ENCODE measurements at places on chromosomes 3 and 15.

- no peak for DNase-seq
Observed at GRCh38 chr3:172153335-172153861, 114.0 kb downstream of the FNDC3B start.

DNA sequence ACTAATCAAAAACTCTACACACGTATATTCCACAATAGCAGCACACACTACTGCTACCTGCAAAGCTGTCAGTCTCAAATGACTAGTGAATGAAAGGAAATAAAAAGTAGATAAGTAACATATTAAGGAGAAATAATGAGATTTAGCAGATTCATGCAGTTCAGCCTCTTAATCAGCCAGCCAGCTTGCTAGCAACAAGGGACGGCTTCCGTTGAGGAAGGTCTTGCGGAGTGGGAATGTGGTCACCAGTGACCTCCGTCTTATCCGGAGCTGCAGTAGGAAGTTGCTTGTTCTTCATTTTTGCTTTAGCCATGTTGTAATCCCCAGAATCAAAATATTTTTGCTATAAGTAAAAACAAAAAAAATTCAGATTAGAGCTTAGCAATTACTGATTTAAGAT lies 17.1 kb downstream of the ARPP19 start:
- DNase-seq, result no peak

- no peak for DNase-seq
Observed at GRCh38 chr15:78402061-78402610, 35.9 kb upstream of the IREB2 start.

DNA sequence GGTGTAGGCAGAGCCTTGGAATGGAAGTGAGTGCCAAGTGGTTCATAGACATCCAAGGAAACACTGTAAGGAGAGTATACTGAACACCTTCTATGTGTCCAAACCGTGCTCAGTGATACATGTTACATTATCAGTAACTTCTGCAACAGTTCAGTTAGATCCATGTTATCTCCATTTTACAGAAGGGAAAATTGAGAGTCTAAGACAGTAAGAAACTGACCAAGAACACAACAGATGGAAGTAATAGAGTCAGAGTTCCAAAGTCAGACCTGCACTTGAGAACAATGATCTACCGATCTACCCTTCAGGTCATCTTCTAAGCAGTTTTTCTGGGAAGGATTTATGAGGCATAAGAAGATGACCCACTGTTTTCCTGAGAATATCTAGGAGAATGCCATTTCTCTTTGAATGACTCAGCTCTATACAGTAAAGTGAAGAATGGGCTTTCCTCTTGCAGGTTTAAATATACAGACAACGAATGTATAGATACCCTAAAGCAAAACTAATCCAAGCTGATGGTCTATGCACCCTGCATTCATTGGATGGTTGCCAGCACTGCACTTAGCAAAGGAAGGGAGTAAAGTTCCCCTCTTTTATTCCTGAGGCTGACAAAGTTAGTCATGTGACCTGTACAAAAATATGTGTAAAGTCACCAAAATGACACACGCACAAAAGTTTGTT lies 604.1 kb upstream of the MDFIC2 start:
- no peak for DNase-seq

GRCh38 chr3:141059816-141060215 lies 8.7 kb downstream of the SPSB4 start:
- no peak for DNase-seq

GRCh38 chr3:152272771-152273242 lies 4.1 kb downstream of the MBNL1 start:
- DNase-seq, result no peak

DNA sequence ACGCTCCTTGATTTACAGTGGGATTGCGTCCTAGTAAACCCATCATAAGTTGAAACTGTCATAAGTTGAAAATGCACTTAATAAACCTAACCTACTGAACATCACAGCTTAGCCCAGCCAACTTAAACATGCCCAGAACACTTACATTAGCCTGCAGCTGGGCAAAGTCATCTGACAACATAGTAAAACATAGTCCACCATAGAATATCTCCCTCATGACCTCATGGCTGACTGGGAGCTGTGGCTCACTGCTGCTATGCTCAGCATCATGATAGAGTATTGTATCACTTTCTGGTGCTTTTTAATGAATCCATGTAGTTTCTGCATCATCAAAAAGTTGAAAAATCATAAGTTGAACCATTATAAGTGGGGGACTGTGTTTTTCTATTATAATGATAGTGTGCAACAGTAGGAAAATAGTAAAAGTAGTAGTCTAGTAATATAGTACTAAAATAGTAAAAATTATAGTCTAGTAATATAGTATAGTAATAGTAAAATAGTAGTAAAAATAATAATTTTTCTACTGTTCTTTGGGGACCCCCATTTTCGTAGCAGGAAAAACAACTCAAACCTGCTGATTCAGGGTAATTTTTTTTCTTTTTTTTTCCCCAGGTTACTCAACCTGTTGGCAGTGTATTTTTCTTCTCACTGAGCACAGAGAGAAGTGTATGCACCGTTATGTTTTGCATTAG lies 233.5 kb downstream of the MYRIP start:
- DNase-seq, result no peak

DNA sequence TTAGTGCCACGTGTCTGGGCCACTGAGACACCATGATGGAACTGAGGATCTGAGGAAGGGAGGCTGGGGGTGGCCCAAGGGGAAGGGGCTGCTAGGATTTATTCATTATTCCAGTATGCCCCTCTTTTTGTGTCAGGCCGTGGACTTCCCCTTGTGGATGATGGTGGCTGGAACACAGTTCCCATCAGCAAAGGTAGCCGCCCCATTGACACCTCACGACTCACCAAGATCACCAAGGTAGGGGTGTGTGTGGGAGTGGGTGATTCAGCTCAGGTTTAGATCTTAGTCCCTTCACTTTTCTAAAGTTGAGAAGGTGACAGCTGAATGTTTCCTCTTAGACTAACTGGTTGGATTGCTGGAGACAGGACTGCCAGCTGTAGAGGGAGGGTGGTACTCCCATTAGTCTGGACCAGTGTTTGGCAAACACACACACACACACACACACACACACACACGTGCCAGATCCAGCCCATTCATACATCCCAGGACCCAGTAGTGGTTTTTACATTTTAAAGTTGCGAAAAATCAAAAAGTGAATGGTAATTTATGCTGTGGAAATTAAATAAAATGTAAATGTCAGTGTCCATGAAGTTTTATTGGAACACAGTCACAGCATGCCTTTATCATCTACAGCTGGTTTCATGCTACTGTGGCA lies 11.4 kb downstream of the EIF4G1 start:
- no peak for DNase-seq

DNA sequence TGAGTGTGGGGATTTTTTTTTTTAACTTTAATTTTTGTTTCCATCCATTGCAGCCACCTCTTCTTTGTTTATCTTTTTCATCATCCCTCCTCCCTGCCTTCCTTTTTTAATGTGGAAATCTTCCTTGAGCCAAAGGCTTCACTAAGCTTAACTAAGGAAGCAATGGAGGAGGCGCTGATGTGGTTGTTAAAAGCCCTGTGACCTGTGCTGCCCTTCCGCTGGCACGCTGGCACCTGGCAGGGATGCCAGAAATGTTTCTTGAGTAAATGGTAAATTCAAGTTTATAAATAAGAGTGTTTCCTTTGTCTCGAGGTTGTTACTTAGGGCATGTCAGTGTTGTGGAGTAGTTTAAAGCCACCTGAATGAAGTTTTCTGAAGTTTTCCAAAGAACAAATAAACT lies 69.4 kb downstream of the CRTC3 start:
- DNase-seq, result no peak

DNA sequence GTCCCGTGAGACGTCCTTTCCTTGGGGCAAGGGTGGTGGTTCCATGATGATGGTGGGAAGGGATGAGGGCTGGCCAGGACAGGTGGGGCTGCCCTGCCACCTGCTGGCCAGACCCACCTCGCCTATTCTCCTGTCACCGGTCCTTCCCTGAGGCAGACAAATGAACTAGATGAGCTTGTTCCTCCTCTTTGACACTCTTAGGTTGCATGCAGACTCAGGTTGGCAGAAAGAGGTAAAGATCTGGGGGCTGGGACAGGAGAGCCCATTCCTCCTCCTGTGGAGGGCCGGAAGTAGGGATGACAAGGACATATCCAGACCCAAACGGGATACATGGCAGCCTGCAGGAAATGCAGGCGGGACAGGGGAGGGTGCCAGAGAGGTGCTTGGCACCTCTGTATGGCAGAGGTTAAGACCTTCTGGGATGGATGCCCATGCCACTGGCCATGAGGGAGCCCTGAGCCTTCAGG lies 38.6 kb downstream of the ACSBG1 start:
- DNase-seq, result peak; percentile 24

Data from stimulated activated CD8-positive, alpha-beta memory T cell treated with anti-CD3 and anti-CD28 coated beads, Interleukin-7, amount 100 ng/mL, for 1 hour (primary cell).